ENCODE measurements at places on chromosomes 4 and X. TPM values are rescaled to one million over a fixed set of nuclear protein-coding genes. Genes with fewer than 3 reads are reported as not detected.
A peak's percentile ranks its signal among the peaks of the same experiment; 100 is the strongest.

The WFS1 gene
- 48.0 TPM for total RNA-seq

The FGFBP1 gene
- total RNA-seq, result not detected

The PPARGC1A gene
- 2.2 TPM for total RNA-seq

The SRPX2 gene
- 10.8 TPM for total RNA-seq

The PRPS2 gene
- total RNA-seq, result 17.2 TPM

The PGAM4 gene
- total RNA-seq, result not detected

- peak; percentile 72 for DNase-seq
These were observed 103.0 kb downstream of the SORCS2 start for GRCh38 chr4:7295197-7295910.

DNA sequence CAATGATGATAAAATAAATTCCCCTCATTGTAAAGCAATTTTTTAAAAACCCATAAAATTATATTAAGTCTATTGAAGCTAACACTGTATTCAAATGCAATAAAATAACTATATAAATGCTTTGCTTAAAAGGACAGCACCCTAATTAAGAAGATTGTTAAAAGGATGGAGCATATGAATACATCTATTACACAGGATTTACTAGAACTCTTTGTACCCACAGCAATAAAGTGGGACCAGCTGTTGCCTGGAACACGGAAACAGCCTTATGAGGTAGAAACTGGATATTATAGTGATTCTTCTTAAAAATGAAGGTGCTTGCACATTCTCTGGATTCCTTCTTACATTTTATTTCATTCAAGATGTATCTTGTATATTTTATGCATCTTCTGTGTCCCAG lies 298.7 kb upstream of the KLF3 start:
- DNase-seq, result no peak

DNA sequence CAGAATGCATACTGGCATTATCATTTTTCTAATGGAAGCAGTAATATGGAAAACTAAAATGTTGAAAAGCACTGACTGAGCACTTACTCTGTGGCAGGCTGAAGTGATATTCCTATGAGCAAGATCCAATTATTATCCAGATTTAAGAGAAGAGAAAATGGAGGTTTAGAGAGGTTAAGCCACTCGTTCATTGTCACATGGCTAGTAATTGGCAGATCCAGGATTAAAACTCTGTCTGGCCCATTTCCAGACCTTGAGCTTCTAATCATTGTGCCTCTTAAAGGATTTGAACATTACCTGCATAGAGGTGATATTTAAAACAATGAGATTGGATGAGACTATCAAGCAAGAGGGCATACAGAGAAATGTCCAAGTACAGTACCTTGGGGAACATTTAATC lies 80.6 kb downstream of the MFAP3L start:
- no peak for DNase-seq

DNA sequence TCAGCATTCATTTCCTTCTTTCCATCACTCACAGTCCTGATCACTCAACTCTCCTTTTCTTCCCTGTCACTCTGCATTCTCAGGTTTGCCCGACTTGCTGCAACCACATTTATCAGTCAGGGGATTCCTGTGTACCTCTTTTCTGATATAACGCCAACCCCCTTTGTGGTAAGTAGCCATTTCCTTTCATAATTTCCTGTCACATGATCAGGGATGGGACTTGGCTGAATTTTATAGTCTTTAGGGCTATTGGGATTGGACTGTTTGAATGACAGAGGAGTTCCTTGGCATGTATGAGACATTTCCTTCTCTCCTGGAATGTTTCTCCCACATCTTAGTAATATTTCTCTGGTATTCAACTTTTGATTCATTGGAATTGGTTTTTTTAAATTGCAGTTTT lies 11.0 kb downstream of the PGM2 start:
- DNase-seq, result no peak

DNA sequence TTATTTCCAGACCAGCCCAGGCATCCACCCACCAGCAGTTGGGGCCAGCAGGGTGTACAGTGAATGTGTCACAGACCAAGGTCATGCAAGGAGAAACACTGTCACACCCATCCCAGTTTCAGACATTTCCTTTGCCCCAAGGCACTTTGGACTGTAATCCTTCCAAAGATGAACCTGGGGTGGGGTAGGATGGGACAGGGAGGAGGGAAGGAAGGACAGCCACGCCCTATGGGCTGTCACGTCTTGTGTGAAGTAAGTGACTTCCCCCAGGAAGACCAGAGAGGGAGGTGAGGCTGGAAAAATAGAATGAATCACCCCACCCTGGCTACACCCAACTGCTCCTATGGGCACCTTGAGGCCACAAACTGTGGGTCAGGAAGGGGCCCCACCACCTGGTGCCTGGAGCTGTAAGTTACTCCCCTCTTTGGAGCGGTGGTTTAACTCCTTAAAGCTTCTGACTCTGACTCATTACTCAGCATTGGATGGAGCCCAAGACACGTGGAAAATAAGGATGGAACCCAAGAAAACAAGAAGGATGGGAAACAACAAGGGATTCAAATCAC lies 349.9 kb upstream of the KLF3 start:
- no peak for DNase-seq

GRCh38 chr4:4377732-4378460 lies 9.0 kb upstream of the NSG1 start:
- peak; percentile 34 for DNase-seq

- DNase-seq, result no peak
These were observed 302.4 kb upstream of the GIMD1 start for GRCh38 chr4:106670976-106671375.

Measured in chondrocyte (in vitro differentiated cells).